ENCODE measurements at places on chromosomes 13 and 19. TPM values are rescaled to one million over a fixed set of nuclear protein-coding genes. Genes with fewer than 3 reads are reported as not detected.

PABPC3 gene
- 0.20 TPM for total RNA-seq

AP1M2 gene
- 5.8 TPM for total RNA-seq

PTPRH gene
- 0.39 TPM for total RNA-seq

PDX1 gene
- not detected for total RNA-seq

FUT3 gene
- total RNA-seq = not detected

IGLON5 gene
- not detected for total RNA-seq

NKPD1 gene
- not detected for total RNA-seq

PLEKHJ1 gene
- 146 TPM for total RNA-seq

CASP14 gene
- total RNA-seq = 0.11 TPM

C19orf53 gene
- 486 TPM for total RNA-seq

- no peak for DNase-seq
These were observed 2.4 kb downstream of the CCDC194 start for GRCh38 chr19:17391371-17392151.

DNA sequence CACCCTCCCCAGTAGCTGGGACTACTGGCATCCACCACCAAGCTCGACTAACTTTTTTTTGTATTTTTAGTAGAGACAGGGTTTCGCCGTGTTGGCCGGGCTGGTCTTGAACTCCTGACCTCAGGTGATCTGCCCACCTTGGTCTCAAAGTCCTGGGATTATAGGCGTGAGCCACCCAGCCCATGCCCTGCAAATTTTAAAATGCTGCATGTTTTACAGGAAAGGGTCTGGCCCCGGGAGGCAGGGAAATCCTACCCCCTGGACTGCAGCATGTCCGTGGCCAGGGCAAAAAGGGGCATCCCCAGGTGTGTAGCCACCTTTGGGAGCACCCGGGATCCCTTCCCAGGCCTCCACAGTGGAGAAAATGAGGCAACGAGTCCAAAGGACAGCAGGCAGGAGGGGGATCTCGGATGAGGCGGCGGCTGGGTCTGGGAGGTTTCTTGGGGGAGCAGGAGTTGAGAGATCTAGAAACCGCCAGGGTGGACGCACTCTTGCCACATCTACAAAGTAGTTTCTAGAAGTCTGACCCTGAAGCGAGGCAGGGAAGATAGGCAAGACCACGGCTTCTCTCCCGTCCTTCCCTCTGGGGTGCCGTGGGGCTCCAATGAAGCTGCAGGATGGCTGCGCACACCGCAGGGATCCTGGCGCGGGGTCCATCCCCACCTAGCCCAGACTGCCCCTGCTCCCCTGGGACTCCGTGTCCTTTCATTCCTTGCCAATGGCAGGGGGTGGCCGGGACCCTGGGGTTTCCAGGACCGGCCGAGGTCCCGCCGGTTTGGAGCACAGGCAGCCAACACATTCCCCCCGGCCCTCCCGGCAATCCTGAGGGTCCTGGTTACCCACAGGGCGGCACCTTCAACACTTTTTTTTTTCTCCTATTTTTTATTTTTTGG lies 21.3 kb upstream of the ZBTB7A start:
- DNase-seq = no peak

GRCh38 chr19:54653181-54653809 lies 9.5 kb upstream of the LILRB4 start:
- DNase-seq = no peak

GRCh38 chr19:19591133-19591825 lies 27.2 kb downstream of the PBX4 start:
- DNase-seq = peak; percentile 47

DNA sequence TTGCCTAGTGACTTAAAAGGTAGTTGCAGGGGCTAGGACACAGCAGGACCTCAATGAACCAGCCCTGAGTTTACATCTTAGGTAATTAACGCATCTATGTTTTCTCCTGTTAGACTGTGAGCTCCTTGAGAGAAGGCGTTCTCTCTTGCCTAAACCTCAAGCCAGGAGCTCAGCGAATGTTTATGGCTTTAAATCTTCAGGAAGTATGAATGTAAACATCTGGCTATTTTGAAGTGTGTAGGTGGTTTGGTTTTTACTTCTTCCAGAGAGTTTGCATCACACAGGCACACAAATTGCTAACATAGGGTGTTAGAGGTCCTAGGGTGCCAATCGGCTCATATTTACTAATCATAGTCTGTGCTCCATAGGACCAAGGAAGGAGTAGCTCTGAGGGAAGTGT lies 387.7 kb upstream of the ZNF507 start:
- DNase-seq = no peak

DNA sequence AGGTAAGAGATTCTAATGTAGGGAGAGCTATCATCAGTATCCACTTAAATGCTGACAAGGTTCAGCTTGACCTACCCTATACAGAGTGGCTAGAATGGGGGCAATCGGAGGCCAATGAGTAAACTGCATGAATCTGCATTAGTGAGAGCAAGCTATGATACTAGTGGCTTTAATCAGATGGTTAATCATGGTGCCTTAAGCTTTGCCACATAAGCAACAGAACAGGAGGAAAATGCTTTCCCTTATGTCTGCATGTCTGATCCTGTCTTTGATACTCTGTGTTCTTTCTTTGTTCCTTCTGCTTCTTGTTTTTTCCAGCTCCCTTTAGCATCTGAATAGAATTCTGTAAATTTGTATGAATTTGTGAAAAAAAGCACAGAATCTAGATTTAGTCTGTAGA lies 91.1 kb downstream of the WDFY2 start:
- no peak for DNase-seq

DNA sequence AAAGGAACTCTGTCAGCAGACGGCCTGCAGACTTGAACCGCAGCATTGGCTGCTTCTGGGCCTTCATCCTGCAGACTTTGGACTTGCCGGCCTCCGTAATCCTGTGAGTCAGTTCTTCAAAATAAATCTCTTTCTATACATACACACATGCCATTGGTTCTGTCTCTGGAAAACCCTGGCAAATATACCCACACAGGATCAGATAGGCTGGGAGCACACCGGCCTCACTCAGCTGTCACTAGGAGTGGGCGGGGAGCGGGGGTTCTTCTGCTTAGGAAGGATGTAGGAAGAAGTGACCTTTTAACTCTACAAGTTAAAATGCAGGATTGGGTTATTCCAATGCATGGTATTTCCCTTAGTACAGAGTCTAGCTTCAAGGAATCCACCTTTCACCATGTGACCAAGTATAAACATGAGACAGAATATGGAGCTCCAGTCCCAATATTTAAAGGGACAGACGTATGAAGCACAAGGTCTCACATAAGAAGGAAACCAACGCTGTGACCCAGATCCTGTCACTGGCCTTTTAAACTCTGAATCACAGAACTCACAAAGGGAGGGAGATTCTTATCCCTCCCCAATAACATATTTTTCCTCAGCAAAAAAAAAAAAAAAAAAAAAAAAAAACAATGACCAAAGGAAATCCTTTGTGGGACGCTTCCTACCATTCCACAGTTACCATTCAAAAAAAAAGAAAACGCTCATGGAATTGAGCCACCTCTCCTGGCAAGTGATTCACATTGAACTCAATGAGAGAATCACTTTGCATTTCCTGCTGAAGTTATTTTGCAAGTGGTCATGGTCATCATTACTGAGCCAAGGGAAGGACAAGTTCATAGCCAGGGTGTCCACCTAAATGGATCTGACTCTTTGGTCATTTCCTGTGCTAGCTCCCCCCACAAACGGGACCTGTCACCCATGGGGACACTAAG lies 352.9 kb downstream of the FOXO1 start:
- DNase-seq = peak; percentile 72

- no peak for DNase-seq
These were observed 10.6 kb downstream of the ATP11A start for GRCh38 chr13:112700291-112701060.

DNA sequence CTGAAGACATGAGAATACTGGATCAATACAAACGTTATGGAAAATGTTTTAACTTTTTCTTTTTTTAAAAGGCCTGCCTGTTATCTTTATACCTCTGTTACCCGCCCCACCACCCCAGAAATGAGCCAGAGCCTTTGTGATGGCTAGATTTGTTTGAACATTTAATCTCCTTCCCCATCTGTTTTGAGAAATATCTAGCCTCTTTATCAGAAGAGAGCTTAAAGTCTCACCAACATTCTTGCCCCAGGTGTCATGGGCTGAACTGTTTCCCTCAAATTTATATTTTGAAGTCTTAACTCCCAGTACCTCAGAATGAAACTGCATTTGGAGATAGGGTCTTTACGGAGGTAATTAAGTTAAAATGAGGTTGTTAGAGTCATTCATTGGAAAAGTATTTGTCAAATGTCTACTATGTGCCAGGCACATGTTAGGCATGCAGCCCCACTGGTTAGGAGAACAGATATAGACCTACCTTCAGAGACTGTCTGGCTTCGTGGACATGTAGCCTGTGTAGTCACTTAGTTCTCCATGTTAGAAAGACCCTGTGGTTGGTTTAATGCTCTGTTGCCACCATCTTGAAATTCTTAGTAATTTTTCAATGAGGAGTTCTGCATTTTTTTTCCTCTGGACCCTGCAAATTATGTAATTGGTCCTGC lies 6.3 kb upstream of the RB1 start:
- no peak for DNase-seq

DNA sequence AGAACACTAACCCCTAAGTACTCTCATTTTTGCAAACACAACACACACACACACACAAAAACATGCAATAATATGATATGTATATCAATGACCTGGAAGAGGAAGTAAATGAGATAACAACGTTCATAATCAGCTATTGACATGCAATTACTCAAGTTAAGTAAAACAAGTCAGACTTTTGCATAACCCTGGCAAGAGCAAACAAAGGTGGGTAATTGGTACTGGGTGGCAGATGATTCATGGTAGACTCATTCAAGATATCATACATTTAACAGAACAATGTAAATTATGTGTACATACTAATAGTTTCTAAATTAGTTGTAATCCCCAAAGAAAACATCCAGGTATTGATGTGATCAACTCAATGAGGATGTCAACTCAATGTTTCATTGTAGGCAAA lies 508.8 kb downstream of the DACH1 start:
- no peak for DNase-seq

- DNase-seq = peak; percentile 64
These were observed 238.5 kb upstream of the STARD13 start for GRCh38 chr13:33524086-33524485.

- DNase-seq = peak; percentile 30
These were observed 98.5 kb downstream of the MIPEP start for GRCh38 chr13:23790577-23791170.

- DNase-seq = no peak
These were observed 9.2 kb downstream of the RANBP3 start for GRCh38 chr19:5968431-5969373.

DNA sequence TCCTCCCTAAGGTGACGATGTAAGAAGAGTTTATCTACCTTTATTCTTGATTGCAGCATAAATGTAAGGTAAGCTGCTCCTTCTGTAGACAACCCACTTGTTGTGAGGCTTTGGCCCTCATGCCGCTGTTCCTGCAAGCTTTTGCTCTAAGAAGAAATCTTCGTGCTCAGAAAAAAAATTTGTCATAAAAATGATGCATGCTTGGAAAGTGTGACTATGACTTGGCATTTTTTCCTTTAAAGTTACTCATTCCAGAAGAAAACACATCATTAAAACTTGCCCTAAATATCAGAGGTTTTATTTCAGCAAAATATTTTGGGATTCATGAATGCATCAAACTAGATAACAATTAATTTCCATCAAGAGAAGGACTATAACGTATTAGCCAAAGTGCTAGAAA lies 39.8 kb downstream of the KCTD12 start:
- no peak for DNase-seq

GRCh38 chr19:13764821-13765394 lies 586 bp downstream of the MRI1 start:
- DNase-seq = no peak

- no peak for DNase-seq
These were observed 248.7 kb downstream of the KLF5 start for GRCh38 chr13:73307481-73307880.

- DNase-seq = no peak
These were observed 17.2 kb upstream of the RNASEH2B start for GRCh38 chr13:50892210-50892944.

DNA sequence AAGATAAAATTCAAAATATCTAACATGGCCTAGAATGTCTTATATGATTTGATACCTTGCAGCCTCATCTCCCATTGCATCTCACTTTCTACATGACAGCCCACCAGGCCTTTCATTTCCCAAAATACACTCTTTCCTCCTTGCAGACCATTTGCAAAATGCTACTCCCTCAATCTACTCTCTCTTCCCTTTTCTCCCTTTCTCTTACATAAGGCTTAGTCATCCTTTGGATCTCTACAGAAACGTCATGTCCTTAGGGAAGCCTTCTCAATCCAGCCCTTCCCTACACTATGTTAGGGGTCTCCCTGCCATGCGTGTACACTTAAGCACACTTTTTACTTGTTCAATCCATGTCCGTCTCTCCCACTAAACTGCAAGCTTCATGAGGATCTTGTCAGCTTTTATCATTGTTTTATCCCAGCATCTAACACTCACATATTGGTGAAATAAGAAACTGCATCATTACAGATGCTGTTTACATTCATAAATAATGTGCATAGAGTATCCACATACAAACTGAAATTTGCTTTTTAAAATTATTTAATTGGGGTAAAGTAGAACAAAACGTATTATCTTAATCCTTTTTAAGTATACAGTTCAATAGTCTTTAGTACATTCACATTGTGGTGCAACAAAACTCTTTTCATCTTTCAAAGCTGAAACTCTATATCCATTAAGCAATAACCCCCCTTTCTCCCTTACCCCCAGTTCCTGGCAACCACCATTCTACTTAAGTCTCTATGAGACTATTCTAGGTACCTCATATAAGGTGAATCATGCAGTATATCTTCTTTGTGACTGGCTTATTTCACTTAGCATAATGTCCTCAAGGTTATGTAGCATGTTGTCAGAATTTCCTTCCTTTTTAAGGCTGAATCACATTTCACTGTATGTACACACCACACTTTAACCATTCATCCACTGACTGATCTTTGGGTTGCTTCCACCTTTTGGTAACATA lies 11.5 kb upstream of the WBP4 start:
- DNase-seq = no peak

- peak; percentile 10 for DNase-seq
These were observed 175.2 kb downstream of the PAN3 start for GRCh38 chr13:28313579-28313978.

GRCh38 chr13:109954441-109954840 lies 168.1 kb upstream of the IRS2 start:
- no peak for DNase-seq

DNA sequence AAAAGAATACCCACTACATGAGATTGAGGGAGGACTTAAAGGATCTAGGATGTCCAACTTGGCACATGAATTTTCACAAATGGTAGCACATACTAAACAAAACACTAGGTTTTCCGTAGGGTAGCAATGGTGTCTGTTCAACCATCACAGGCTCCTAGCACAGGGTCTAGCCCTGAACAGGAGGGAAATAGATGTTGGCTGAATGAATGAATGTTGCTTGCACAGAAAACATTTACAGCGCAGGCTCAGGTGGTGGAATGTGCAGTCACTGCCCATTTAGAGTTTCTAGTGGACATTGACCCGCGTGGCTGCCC lies 1.9 kb upstream of the MYCBP2 start:
- DNase-seq = no peak

- no peak for DNase-seq
These were observed 6.4 kb downstream of the EGLN2 start for GRCh38 chr19:40805258-40805868.

GRCh38 chr19:42295831-42296525 lies 6.0 kb upstream of the PRR19 start:
- DNase-seq = peak; percentile 60
